ENCODE measurements at places on chromosomes 2 and 18.

DNA sequence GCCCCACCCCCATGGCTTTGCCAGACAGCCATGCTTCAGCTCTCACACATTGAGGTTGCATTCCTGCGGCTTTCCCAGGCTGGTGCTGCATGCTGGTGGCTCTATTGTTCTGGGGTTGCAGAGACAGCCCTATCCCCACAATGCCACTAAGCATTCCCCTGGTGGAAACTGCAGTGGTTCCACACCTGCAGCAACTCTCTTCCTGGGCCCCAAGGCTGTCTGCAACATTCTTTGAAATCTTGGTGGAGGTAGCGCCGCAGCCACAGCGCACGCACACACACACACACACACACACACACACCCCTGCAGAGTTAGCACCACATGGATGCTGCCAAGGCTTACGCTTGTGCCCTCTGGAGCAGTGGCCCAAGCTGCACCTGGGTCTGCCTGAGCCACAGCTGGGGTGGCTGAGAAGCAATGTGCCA lies 21.4 kb downstream of the SFXN5 start:
- DNase-seq = no peak

- DNase-seq = no peak
Observed at GRCh38 chr2:63186331-63186730, 135.7 kb downstream of the OTX1 start.

DNA sequence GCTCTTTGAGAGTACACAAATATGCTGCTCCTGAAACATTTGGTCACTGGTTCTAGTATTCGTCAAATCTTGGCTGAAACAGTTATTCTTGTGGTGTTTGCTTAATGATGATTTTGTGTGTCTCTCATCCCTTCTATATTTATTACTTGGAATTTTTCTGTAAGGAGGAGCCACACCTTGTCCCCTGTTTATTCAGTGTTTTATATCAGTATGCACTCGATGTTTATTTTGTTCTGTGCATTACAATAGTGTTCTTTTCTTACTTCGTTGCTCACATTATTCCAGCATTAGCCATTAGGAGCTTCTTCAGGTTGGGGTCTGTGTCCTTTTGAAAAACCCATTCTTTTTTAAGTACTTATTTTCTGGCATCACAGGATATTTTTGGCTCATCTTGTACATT lies 5.1 kb upstream of the RAMP1 start:
- no peak for DNase-seq

DNA sequence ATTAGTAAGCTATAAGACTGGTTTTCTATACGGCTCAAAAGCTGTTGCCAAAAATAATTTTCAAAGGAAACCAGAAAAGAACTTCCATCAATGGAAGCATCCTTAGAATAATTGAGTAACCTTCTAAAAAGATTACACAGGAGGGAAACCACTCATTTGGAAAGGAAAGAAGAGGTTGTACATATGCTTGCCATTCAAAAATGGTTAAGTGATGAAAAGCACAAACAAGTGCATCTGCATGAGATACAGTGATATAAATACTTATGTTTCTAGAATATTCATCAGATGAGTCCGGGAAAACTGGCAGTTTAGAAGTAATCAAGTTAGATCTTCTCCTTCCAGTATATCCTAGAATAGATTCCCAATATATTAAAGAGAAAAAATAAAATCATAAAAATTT lies 20.1 kb upstream of the SMAD2 start:
- DNase-seq = no peak

- DNase-seq = no peak
Observed at GRCh38 chr2:111117598-111118480, 2.9 kb upstream of the BCL2L11 start.

DNA sequence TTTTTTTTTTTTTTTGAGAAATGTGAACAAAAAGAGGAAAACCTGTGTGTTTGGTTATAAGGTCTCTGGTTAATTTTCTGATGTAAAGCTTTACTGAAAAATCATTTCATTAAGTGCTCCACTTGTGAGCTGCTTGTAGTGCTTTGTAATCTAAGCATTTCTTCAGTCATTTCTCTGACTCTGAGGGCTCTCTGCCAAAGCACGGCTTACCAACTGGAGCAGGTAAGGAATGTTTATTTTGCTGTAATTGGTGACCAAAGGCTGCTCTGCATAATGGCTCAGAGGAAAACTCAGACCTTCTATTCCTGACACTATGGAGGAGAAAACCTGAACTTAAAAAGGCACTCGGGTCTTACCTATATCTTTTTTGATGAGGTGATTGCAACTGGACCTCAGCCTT lies 848.8 kb downstream of the MBD2 start:
- no peak for DNase-seq

GRCh38 chr2:231715988-231716616 lies 7.8 kb downstream of the PTMA start:
- DNase-seq = peak; percentile 8

DNA sequence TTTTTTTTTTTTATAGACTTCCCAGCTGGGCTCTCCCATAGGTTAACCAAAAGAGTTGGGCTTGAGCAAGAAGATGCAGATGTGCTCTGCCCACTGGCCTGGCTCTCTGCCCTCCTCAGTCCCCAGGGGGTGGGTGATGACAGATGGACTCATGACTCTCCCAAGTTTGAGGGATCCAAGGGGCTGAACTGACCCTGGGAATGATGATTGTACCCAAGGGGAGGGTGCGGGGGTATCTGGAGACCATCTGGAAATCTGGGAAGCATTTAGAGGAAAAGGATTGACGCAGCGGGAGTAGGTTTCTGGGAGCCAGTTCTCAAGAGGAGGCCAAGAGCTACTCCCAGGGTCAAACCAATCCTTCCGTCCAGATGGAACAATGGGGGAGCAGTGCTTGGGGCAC lies 330.8 kb downstream of the CYP26B1 start:
- no peak for DNase-seq

DNA sequence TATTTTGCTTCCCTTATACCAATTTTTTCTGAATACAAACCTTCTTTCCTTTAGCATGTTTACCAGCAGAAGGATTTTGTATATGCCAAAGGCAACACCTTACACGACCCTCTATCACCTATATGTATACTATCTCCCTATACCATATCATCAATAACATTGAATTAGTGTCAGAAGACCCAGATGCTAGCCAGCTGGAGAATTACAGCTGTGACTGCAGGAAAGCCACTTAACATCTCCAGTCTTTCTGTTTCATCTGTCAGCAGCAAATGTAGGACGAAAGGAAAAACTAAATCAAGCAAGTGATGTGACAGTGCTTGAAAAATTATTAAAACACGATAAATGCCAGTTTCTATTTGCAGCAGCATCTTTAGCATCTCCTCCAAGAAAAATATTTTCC lies 193.7 kb downstream of the STK39 start:
- no peak for DNase-seq

- no peak for DNase-seq
Observed at GRCh38 chr2:227447606-227448005, 24.4 kb upstream of the AGFG1 start.

DNA sequence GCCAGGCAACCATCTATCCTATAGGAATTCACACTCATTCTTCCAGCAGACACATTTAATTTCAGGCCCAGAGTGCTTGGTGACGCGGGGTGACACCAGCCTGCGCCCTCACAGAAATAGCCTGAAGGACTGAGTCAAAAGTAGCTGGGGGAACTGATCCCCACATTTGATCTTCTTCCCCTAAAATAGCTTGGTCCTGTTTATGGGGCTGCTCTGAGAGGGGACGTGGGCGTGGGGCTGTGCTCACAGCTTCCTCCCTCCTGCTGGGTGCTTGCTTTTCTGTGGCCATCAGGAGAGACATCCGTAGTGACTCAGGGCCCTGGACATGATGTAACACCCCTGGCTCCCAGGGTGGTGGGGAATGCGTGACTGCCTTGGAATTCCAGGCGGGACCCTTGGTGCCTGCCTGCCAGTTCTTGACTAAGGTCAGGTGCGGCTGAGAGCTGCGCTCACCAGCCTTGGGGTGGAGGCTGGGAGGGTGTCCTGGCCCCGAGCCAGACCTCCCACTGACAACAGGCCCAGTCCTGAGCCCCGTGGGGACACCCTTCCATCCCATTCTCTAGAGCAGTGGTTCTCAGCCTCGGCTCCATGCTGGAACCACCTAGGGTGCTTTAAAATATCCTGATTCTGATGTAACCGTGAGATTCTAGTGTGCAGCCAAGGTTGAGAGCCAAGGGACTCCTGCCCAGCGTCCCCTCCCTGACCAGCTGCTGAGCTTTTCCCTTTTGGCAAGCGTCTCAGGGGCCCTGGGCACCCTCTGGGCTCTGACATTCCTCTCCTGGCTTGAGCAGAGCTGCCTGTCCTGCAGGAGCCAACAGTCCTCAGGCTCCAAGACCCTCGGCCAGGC lies 47.4 kb upstream of the SMAD7 start:
- no peak for DNase-seq

DNA sequence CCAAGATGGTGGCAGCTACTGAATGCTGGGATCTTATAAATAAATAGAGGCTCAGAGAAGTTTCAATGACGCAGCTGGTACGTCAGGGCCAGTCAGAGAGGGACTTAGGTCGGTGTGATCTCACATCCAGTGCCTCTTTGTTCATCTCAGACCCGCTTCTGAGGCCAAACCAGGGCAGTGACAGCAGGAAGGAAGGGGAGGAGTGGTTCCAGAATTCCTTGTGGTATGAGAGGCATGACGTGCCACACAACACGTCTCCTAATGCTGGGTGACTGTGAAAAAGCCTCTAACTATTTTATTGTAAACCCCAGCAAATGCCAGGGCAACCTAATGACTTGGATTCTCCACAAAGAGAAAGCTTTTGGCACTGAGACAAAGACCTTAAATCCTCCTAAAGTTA lies 423.3 kb downstream of the LPIN1 start:
- no peak for DNase-seq

DNA sequence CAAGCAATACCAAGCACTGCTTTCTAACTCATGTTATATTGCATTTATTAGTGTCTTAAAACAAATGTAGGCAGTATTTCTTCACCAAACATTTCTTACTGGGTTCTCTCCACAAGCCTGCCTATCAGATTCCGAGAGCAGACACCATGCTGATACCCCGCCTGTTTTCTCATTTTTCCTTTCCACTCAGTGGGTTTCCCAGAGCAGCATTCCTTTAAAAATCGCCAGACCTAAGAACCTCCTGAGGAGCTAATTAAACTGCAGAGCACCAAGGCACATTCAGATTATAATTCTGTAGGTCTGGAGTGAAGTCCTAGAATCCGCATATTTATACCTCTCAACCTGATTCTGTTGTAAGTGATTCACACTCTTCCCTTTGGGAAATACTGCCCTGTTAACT lies 405.6 kb downstream of the TNS1 start:
- no peak for DNase-seq

DNA sequence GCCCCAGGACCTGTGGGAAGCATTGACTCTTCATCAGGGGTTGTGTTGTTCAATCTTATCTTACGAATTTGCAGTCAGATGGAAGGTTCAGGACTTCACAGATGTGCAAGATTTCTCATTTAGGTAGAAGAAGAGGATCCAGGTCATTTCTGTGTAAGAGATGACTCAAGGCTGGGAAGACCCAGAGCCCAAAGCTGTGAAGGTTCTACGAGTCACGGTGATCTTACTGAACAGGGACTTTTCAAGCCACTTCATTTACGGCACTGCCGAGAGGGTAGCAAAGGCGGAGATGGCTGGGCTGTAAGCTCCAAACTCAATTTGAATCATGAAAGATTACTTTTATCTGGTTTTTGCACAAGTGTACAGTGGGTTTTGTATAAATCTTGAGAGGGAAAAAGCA lies 228.0 kb upstream of the MEX3C start:
- peak; percentile 11 for DNase-seq

DNA sequence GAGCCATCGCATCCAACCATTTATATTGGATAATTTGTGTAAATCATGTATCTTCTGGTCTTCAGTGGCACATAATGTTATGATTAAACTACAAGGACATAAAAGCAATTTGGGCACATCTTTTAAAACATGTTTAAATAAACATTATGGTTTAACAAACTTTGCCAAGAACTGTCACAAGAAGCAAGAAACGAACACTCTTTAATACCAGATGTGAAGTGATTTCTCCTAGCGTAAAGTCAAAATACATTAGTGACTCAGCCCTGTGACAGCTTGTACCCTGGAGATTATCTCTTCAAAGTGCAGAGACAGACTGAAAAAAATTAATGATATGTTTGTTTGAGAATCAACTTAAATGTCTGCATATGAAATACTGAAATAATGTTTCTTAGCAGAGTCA lies 39.9 kb downstream of the DSEL start:
- no peak for DNase-seq

DNA sequence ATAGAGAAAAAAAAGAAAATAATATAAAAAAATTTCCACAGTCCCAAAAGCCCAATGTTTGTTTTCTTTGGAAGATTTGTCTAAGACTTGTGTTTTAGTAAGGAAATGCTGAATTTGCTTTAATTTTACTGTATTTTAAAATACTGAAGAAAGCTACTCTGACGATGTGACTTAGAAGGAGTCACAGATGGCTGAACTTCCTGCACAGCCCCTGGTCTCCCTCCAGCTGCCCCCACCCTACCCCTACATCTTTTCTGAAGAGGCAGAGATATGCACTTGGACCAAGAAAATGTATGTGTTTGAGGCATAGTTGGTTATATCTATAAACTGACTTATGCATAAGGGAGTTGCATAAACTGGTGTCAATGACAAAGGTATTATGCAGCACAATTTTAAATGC lies 172.3 kb downstream of the CDH2 start:
- no peak for DNase-seq

DNA sequence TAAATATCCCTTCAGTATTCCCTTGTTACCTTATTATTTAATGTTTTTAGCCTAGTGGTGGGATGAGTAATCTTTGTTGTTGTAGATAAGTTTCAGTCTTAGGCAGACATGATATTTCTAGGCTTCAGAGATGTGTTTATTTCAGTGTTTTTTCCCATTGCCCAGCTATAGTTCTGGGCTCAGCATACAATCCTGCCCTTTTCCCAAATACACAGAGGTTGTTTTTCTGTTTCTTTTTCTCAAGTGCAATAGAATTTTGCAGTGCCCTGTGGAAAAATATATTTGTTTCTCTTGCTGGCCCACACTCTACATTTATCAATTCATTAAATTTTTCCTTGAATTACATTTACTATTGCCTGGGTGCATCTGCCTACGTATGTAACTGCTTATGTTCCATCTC lies 321.8 kb downstream of the KCNJ3 start:
- DNase-seq = no peak

DNA sequence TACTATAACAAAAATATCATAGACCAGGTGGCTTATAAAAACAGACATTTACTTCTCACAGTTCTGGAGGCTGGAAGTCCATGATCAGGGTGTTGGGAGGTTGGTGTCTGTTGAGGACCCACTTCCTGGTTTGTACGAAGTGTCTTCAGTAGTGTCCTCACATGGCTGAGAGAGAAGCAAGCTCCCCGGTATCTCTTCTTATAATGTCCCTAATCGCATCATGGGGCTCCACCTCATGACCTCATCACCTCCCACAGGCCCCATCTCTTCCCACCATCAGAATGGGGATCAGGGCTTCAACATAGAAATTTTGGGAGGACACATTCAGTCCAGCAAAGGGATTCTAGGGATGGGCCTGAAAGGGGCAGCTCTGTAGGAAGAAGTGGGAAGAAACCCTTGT lies 4.8 kb upstream of the NIFK start:
- no peak for DNase-seq
